Activated effector memory CD4-positive, alpha-beta T cell treated with anti-CD3 and anti-CD28 coated beads, Interleukin-2, amount 50 U/mL, for 16 hours (primary cell): ENCODE measurements at places on chromosomes 6 and 20.

GRCh38 chr20:54084727-54085388 is 14.5 kb upstream of the BCAS1 start:
- DNase-seq, result no peak

DNA sequence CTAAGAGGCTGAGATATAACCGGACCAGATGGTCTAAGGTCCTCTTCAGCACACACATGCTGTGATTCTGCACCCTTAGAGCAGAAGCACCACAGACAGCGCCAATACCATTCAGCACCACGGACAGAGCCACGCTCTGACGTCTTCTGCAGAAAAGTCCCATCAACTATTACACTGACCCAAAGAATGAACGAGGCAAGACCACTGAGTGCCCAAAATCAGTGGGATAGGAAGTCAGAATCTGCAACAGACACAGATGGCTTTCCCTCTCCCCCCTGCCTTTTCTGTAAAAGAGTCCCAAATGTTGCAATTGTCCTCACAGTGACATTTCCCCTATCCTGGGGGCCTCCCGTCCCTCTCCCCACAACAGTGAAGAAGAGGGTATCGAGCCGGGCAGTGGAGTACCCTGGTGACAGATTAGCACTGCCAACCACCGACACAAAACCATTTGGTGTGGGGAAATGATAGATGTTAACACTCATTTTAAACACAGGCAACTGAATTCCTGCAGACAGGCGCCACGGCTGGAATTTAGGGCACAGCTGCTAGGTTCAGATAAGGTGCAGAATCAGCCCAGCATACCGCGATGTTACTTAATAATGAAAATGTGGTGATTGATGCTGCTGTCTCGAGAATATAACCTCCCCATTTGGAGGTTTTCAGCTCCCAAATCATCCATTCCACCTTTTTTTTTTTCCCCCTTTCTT is 66.6 kb upstream of the CTNNBL1 start:
- DNase-seq, result no peak

DNA sequence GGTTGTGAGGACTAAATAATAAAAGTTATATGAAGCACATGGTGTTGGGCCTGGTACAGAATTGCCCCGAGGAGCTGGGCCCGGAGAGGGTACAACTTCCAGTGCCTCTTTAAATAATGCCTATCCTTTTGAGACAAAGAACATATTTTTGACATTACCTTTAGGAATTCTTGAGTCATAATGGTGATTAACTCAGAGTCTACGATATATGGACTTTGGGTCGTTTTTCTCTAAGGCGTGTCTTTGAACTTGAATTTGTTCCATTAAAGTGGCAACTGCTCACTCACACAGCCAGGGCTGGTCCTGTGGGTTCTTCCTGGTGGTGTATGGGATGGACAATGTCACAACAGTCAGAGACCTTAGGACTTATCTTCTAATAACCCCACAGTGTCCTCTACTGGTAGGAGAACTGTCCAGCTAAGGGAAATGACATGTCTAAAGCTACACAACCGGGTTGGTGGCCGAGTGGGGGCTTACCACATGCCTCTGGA is 106.5 kb downstream of the CDC5L start:
- DNase-seq, result no peak

GRCh38 chr6:169109411-169110220 is 144.0 kb downstream of the THBS2 start:
- no peak for DNase-seq

DNA sequence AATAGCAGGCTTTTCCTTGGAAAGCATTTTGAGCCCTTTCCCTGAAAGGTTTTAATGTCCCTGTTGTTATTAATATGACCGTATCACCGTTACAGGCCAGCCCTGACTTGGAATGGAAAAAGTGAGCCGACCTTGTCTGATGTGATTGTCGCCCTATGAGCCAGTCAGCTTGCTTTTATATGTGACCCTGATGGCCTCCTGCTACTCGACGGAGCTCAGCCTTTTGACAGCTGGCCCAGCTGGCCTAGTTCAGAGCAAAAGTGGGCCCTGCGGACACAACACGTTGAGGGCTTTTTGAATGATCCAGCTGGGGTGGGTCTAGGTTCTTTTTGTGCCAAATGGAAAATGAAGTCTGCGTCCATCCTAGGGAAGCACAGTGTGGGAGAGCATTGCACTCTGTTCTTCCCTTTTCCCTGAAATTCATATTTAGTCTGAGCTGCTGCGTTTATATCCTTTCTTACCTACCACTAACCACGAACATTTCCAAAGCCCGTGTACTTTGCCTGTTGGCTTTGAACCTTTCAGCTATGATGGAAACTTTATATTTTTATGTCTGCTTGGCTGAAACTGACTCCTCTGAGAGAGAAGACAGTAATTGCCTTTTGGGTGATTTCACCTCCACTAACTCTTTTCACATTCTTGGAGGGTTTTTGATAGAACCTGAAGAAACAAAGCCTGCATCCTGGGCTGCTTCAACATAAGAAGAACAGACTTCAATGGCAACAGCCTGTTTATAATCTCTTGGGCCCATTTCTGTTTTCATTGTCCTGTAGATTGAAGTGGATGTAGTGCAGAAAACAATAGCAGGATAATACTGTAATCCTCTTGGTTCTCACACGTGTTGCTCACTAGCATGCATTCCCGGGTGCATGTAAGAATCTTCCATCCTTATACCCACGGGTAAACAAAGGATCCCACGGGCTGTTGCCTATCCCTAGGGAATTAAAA is 121.8 kb upstream of the HDGFL1 start:
- DNase-seq, result no peak

DNA sequence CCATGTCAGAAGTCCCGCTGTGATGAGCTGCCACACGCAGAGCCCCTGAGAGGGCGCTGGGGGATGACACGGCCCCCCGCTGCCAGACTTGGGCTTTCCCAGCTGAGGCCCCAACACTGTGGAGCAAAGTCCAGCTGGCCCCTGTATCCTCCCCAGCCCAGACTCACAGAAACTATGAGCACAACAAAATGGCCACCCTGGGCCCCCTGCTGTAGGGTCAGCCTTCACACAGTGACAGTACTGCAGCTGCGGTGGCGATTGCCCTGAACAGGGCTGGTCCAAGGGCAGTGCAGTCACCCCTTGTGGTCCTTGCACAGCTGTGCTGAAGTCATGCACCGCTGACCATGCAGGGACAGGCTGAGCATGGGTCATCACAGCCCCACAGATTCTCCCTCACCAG is 78.2 kb upstream of the CST7 start:
- no peak for DNase-seq

GRCh38 chr6:116631379-116631990 is 15.2 kb downstream of the RSPH4A start:
- DNase-seq, result no peak

GRCh38 chr6:119076576-119077390 is 1.7 kb downstream of the FAM184A start:
- DNase-seq, result no peak

GRCh38 chr6:47603995-47604394 is 94.4 kb upstream of the ADGRF4 start:
- no peak for DNase-seq

- no peak for DNase-seq
Observed at GRCh38 chr6:44261581-44261980, 3.8 kb downstream of the NFKBIE start.

DNA sequence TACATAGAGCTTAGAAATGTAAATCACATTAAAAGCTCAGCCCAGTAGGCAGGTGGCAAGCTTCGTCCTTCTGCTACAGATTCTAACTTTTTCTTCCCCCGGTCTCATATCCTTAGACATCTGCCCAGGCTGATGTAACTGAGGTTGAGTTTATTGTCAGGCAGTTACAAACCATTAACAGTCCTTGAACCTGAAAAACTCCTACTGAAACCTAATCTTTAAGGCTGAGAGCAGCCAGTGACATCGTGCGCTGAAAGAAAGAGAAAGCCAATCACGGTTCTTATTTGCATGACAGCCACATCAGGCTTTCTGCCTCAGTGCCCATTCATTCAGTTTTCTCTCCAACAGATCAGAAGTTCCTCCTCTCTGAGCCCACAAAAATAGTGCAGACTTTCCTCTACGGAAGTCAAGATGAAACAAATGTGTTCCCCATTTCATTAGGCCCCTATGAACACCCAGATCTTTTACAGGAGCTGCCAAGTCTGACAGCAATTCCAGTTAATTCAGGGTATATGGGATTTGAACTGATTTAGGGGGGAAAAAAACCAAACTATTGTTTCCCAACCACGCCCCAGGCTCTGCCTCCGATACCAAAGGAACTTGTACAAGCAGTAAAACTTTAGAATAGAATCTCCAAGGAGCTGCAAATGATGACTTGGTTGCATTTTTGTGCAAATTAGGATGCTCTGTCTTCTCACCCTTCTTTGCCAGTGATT is at the start of gene NHSL1:
TSS of gene NHSL1 (minus strand) at position 192 of the 716 bp plus-strand sequence. CDS start 204 bp downstream, outside the sequence.
- DNase-seq, result no peak

GRCh38 chr6:108242721-108243120 is 18.1 kb downstream of the SNX3 start:
- no peak for DNase-seq

- no peak for DNase-seq
Observed at GRCh38 chr6:105184921-105185320, 5.1 kb upstream of the POPDC3 start.

GRCh38 chr6:144644776-144645175 is 359.6 kb downstream of the UTRN start:
- no peak for DNase-seq

GRCh38 chr6:85137865-85138264 is 312.0 kb upstream of the NT5E start:
- no peak for DNase-seq

DNA sequence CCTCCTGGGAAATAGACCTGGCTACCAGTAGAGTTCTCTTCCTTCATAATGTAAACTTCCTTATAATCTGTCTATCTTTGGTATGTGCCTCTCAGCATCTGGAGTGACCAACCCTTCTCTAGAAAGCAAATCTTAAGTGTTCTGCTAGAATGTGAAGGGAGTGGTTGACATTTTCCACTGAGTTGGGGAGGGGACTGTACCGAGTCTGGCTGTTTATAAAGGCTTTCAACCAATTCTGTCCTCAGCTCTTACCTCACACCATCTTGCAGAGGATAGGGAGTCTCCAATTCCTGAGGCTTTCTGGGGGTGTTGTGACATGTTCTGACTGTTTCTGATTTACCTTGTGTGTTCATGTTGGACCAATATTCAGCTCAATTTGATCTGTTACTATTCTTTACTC is 39.6 kb downstream of the FAM217A start:
- DNase-seq, result no peak

- no peak for DNase-seq
Observed at GRCh38 chr20:57813509-57814269, 103.9 kb upstream of the PMEPA1 start.

GRCh38 chr6:16334671-16335070 is 96.3 kb downstream of the GMPR start:
- DNase-seq, result no peak

GRCh38 chr6:20882014-20882413 is 347.8 kb downstream of the CDKAL1 start:
- no peak for DNase-seq

GRCh38 chr20:47347661-47348435 is 8.7 kb downstream of the ZMYND8 start:
- no peak for DNase-seq

- DNase-seq, result no peak
Observed at GRCh38 chr6:157244175-157244574, 79.1 kb downstream of the TMEM242 start.

GRCh38 chr6:118740372-118740771 is 89.0 kb upstream of the CEP85L start:
- DNase-seq, result no peak

DNA sequence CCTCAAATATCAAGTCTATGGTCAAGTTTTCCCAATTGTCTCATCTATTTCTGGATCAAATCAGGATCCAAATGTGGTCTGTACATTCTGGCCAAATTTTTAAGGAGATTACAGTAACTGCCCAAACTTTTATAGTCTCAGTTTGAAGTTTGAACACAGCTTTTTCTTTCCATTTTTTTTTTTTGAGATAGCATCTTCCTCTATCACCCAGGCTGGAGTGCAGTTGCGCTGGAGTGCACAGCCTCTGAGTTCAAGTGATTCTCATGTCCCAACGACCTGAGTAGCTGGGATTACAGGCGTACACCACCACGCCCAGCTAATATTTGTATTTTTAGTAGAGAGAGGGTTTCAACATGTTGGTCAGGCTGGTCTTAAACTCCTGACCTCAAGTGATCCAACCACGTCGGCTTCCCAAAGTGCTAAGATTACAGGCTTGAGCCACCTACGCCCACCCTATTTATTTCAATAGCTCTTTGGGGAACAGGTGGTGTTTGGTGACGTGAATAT is 84.9 kb upstream of the CARMIL1 start:
- DNase-seq, result no peak

DNA sequence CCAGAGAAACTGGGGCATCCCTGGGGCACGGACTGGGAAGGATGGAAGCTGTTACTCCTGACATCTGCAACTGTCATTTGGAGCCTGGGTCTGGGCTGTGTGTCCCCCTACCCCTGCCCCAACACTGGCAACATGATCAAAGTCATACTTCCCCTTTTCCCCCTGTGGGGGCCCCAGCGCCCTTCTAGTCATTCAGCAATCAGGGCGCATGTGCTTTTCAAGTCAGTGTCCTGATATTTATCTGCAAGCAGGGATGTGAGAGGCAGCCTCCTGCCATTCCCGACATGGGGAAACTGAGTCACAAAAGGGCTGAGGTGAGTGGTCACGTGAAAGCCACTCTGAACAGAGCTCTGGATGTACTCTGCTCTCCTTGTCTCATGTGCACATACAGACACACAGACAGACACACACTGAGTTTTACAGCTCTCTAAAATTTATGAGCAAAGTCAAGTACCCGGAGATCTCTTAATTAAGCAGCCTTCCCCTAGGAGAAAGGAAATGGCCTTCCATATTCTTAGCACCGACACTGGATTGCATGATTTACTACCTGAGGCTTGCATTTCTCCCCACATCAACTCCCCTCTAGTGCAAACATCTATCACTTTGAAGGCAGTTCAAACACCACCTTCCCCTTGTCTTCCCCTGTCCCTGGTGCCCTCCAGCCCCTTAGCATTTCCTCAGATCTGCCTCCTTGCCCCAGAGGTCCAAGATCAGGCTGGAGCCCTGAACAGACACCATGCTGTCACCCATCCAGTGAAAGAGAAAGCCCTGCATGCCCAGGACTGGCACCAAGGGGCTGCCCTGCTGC is 170.7 kb downstream of the CDC5L start:
- DNase-seq, result no peak

- no peak for DNase-seq
Observed at GRCh38 chr20:53194306-53195290, 222.4 kb downstream of the TSHZ2 start.

GRCh38 chr6:151413372-151414145 is 22.2 kb upstream of the ZBTB2 start:
- DNase-seq, result peak; percentile 78

DNA sequence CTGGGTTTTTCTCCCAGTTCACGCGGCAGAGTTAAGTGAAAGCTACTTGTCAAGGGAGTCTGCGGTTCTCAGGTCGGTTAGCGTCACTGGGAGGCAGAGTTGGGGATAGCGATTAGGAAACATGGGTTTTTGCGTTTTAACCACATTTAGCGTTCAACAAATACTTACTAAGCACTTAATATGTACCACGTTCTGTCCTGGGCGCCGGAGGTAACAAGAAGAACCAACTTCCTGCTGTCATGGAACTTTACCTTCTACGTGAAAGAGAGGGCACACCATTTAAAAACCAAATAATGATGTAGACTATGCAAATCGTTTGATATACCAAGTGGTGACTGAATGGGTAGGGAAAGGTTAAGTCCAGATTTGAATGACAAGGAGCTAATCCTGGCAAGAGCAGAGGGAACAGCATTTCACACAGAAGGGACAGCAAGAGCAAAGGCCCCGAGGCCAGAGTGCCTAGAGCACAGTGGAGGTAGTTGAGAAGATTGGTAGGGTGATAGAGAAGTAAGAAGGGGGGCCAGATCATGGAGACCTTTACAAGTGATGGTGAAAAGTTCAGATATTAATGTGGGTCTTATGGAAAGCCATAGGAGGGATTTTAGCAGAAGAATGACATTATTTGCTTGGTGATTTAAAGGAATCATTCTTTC is 744 bp downstream of the RIOK1 start:
- no peak for DNase-seq
